Kidney glomerular epithelial cell (primary cell): ENCODE measurements at places on chromosomes 5 and 9.

DNA sequence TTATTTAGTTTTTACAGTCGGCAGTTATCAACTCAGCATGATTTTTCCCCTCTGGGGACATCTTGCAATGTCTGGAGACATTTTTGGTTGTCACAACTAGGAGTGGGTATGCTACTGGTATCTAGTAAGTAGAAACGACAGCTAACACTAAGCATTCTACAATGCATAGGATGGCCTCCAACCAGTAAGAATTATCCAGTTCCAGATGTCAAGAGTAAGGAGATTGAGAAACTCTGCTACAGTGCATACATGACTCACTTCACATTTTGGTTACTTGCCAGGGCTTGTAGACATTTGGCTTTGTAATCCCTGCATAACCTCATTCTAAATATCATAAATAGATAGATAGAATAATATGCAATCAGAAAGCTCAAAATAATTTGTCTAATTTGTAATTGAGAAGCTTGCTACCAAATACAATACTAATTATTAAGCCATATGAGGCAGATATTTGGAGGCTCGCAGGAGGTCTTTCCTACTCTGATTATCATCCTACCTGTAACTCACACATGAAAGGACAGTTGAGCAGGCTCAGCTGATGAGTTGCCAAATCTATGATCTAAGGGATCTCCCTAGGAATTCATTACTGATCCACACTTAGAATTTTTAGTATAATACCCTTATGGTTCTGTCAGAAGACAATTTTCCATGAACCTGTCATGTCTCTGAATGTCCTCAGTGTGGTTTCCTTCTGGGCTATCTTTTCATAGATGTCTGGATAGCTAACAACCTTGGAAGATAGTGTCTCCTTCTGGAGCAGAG, 346.9 kb upstream of the TLE4 start:
- no peak for DNase-seq

DNA sequence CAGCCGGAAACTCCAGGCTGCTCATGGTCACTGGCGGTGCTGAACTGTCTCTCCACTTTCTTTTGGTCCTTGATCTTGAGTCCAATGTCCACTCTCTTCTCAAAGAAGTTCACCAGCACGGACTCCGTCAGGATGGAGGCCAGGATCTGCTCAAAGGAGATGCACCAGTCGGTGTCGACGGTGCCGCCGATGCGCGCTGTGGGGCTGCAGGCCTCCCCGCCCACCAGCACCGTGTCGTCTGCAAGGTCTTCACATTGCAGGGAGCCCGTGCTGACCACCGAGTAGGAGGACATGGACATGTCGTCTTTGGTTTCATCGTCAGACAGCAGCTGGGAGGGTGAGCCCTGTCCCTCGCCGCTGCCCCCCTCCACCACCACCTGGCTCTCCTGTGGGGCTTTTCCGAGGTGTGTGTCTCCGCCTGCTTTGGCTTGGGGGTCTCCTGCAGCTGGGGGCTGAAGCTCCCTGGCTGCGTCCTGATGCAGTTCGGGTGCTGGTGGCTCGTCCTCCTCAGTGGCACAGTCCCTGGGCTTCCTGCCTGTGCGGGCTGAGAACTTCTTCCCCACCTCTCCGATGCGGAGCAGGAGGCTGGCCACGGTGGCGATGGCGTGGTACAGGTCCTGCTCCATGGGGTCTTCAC, 5.0 kb upstream of the MRNIP start:
- no peak for DNase-seq

DNA sequence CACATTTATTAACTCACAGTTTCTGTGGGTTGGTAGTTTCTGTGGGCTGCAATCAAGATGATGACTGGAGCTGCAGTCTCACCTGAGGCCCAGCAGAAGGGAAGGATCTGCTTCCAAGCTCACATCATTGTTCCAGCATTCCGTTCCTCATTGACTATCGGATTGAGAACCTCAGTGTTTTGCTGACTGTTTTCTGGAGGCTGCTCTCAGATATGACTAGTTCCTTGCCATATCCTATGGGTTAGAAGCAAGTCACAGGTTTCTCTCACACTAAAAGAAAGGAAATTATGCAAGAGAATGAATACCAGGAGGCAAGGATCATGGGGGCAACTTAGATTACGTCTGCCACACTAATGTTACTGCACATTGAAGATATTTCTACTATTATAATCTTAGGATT, 6.3 kb upstream of the ERAP1 start:
- no peak for DNase-seq

GRCh38 chr5:39395521-39395920, 29.3 kb downstream of the DAB2 start:
- DNase-seq = no peak

- DNase-seq = no peak
Observed at GRCh38 chr9:27022920-27023319, 17.4 kb upstream of the LRRC19 start.

GRCh38 chr5:135557076-135557838, 21.5 kb upstream of the NEUROG1 start:
- no peak for DNase-seq

DNA sequence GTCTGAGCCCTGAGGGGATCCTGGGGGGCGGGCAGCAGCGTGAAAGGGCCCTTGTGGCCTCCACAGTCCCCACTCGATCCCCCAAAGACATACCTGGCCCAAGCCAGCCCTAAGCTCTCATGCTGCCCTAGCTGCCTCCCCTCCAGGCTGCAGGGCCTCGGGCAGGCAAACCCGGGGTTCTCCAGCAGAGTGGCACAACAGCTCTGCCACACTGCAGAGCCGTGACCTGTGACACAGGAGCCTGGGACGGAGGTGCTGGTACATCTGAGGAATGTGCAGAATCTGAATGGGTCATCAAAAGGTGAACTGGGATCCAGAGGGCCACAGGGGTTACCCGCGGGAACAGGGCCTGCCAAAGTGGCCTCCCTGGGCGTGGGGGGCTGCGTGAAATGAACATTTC, 163.2 kb downstream of the DAB2IP start:
- no peak for DNase-seq

DNA sequence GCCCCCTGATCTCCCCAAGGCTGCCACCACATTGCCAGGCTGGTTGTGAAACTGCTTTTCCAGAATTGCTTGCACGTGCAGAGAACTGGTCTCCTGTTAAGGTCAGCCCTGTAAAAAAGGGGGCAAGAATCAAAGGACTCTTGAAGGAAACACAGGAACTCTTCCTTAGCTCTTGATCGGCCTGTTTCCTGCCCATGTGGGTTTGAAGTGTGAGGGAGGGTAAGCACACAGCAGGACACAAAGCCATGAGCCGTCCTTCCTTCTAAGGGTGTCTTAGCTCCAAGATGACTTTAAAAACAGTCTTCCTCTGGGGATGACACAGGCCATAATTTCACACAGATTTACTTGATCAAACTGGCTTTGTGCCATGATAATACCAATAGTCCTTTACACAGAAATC, 36.1 kb downstream of the TEK start:
- no peak for DNase-seq

DNA sequence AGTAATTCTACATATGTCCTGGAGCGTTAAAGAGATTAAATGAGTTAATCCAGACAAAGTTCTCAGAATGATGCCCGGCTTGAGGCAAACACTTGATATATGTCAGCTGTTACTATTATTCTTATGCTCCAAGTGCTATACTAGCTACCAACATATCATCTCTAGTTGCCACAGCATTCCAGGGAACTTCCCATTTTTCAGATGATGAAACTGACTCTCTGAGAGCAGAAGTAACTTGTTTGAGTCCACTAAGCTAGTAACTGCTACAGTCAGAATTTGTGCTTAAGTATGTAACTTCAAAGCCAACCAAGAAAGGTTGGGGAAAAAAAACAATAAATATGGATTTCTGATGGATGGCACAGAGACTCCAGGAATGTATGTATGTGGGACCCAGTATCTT, 98.1 kb downstream of the CDK5RAP2 start:
- DNase-seq = no peak

DNA sequence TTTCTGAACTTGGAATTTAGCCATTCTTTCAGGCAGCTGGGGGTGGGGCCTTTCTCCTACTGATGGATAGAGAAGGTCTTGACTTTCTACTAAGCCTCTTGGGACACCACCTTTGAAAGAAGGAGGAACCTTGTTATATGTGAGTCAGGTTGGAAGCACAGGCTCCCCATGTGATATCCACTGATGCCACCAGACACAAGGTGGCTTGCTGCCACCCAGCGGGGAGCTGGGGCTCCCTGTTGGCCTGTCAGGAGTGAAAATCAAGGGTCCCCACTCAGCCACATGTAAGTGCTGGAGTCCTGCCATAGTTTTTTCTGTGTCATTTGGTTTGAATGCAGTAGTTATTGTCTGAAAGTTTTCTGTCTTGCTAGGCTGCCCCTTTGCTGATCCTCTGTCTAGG, 252.4 kb upstream of the NFIL3 start:
- DNase-seq = no peak

DNA sequence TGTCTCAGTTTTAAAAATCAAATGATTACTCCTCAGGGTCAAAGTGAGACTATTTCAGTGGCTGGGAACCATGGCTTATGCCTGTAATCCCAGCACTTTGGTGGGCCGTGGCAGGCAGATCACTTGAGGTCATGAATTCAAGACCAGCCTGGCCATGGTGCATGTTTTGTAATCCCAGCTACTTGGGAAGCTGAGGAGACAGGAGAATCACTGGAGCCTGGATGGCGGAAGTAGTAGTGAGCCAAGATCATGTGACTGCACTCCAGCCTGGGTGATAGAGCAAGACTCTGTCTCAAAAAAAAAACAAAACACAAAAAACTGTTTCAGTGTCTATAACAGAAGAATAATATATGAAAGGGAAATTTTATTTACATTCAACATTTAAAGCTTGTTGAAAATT, 182.9 kb downstream of the ARHGEF28 start:
- no peak for DNase-seq

GRCh38 chr5:24232929-24233498, 411.8 kb downstream of the CDH10 start:
- no peak for DNase-seq

DNA sequence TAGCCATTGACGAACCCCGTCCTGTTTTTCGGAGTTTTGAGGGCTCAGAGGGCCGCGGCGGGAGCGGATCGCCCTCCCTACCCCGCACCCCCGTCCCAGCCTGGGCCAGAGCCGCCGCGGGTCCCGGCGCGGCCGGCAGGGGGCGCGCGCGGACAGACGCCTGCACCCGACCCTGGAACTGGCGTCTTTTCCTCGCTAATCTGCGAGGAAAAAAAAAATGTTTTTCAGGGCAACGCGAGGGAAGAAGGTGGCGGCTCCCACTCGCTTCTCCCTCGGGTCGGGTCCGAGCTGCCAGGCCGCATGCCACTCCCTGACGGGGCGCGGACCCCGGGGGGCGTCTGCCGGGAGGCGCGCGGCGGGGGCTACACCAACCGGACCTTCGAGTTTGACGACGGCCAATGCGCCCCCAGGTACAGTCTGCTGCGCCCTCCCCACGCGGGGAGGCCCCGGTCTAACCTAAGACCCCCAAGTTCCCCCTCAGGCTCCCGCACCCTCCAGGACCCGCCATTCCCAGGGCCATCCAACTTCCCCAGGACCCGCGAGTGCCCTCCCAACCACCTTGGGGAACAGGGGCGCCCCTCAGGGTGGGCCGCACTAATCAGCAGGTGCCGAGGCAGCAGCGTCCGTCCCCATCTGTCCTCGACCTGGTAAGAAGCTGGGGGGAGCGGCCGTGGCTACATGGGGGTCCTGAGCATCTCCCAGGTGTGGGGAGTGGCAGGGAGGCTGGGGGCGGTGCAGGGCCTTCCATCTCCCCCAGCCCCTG, at the start of gene KCNT1:
Gene KCNT1 (plus strand): TSS at position 227 of the 763 bp plus-strand sequence. CDS start 74 bp downstream, at position 301.
- DNase-seq = no peak

DNA sequence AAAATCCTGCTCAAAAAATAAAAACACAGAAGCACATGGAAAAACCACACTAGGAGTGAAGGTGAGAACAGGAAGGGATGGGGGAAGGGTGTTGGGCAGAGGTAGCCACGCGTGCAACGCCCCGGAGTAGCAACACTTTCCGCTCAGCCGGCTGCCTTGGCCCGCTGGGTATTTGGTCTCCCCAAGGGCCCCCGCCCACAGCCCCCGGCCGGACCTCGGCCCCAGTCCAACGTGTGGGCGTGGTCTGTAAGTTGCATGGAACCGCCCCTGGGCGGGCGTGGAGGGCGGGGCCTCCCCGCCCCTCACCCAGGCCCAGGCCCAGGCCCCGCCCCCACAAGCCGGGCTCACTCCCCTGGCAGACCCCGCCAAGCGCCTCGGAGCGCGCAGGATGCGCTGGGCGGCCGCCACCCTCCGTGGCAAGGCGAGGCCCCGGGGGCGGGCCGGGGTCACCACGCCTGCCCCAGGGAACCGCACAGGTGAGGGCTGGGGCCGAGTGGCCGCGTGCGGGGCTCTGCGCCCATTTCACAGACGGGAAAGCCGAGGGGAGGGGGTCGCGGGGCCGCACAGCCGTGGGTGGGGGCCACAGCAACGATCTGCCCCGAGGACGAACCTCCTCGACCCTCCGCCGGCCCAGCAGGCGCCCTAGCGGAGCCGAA, at the start of gene SUSD3:
Gene SUSD3 (plus strand): TSS at position 347 of the 656 bp plus-strand sequence. CDS start 42 bp downstream, at position 389.
- peak; percentile 48 for DNase-seq

DNA sequence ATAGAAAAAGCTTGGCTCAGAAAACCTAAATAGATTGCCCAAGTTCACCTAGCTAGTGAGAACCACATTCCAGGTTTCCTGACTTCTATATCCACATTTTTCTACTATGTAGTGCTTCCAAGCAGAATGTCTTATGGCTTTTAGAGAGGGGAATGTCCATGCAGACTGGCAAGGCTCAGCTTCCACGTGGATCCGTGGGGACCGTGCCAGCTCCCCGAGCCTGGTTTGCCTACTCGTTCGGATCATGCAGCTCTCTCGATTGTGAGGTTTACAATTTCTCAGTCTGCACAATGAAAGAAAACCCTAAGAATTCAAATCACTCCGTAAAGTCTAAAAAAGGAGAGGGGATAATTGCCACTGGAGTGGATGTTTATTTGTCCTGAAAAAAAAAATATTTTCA, 256.5 kb upstream of the NR4A3 start:
- DNase-seq = no peak

DNA sequence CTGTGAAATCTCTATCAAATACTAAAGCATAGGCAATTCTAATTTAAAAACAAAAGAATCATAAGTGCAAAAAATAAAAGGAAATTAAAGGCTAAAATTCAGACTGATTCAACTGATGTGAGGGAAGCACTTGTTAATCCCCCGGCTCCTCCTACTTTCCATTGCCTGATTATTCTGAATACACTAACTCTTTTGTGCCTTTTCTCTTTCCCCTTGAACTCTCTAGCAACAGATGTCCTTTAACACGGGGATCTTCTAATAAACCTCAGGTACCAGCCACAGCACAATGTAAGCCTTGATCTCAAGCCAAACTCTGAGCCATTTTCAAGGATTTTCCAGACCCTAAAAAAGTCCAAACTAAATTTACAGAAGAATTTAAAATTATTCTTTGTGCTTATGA, 61.5 kb downstream of the KCNV2 start:
- DNase-seq = no peak

GRCh38 chr9:77563174-77563573, 84.9 kb downstream of the GNA14 start:
- DNase-seq = no peak

DNA sequence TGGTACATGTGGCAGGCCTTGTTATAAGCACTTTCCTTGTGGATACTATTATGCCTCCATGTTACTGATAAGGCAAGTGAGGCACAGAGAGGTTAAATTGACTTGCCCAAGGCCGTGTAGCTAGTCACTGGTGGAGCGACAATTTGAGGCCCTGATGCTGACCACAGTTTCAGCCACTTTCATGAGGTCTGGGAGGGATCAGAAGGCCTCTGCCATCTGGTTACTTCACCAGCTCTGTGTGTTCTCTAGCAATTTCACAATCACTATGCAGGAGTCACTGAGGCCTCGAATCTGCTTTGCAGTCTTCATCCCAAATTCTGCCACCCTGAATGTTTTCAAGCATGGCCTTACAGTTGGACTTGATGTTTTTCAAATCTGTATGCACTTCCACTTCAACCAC, 9.1 kb downstream of the LRRC70 start:
- DNase-seq = no peak

GRCh38 chr5:169164481-169164925, 136.4 kb downstream of the SLIT3 start:
- DNase-seq = peak; percentile 71
